ENCODE measurements at places on chromosomes 2 and 18.

GRCh38 chr18:23617412-23618014 is 31.2 kb upstream of the NPC1 start:
- DNase-seq, result no peak

DNA sequence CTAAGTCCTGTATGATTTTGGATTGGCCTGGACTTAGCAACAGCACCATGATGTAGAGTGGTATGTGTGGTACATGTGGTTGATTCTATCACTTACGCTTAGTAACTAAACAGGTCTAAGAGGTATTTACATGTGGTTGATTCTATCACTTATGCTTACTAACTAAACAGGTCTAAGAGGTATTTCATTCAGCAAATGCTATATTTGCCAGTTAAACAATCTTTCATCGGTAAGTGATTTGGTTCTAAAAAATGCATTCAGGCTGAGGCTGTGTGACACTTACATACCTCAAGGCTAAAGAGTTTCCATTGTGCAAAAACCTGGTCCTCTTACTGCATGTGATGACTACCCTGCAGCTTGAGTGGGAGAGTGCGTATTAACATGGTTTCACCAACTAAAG is 13.1 kb downstream of the EIF4E2 start:
- no peak for DNase-seq

DNA sequence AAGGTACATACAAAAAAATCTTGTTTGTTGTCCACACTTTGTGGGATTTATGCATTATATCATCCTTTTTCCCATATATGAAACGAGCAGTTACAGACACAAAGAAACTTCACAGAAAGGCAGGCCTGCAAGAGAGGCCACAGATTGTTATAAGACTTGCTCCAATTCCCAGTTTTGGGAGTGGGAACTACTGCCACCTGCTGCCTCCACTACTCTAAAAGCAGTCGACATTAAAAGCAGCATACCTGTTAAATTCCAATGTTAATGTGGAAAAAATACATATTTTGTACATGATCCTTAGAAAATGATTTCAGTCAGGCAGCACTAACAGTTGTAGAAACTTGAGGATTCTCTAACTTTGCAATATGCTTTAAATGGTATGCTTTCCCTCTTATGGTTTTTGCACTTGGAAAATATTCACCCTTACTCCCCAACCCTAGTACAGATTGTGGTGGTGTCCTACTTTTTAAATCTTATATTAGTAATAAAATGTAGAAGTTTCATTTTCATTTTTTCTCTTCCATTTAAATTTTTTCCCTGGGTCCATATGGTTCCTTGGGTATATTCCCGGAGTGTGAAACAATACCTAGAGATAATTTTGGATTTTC is 37.9 kb downstream of the SLC38A11 start:
- DNase-seq, result no peak

- DNase-seq, result no peak
These were observed 475.8 kb downstream of the ZNF804A start for GRCh38 chr2:185074156-185074555.

DNA sequence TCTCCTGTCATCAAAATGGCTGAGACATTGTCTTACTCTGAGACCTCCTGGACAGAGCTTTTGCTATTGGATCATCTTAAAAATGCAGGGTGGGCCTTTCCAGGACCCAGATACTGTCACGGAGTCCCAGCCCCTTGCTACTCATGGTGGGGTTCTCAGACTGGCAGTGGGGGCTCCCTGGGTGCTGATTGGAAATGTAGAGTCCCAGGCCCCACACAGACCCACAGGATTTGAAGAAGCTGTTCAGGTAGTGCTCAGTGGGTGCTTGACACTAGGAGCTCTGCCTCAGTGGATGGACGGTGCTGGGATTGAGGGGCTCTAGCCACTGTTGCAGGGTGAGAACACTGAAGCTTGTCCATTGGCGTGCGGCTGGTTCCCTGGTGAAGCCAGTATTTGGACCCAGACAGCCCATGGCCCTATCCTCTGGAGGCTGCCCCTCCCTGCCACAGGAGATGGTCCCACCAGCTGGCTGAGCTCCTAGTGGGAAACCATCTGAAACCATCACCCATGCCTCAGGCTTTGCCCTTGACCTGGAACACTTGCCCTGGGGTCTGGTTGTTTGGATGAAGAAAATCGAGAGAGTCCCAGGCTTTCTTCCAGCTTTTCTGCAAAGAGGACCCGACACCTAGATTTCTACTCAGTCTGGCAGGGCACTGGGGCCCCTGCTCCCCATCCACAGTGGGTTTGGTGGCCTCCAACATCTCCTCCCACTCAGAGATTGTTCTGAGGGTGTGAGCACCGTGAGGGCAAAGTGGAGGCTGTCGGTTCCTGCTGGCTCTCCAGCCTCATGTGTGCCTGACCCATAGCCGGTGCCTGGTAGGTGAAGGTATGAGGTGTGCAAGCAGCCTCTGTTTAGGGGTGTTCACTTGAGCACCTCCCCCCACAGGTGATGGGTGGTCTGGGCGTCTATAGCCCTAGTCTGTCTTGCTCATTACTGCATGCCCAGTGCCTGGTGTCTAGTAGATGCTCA is 30.1 kb downstream of the MROH2A start:
- no peak for DNase-seq

GRCh38 chr2:200184748-200185627 is 121.5 kb upstream of the SPATS2L start:
- DNase-seq, result no peak

DNA sequence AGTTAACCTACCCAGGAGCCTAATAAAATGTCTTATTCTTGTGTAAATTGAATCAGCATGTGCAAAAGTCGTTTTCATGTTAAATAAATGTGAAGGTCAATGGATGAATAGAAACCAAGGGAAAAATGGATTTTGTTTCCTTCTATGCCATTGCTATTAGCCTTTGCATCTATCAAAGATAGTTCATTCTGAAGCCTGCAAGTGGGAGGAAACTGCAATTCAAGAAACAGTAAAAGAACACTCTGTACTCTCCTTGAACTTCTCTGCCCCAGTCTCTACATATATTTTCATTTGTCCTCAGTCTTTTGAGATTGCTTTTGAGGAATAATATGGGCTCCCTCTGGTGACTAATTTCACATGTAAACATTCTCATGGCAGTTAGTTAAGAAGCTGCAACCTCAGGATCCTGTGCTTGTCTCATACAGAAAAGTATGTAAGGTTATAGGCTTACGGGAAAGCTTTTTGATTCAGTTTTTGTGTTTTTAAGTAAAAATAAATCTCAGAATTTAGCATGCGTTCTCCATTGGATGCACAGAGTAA is 1590.0 kb upstream of the LRRTM1 start:
- DNase-seq, result no peak

- no peak for DNase-seq
These were observed 530 bp downstream of the GALNT1 start for GRCh38 chr18:35581898-35582641.

GRCh38 chr18:29160170-29160569 is 983.2 kb upstream of the CDH2 start:
- DNase-seq, result no peak

- DNase-seq, result no peak
These were observed 107.6 kb upstream of the MSH2 start for GRCh38 chr2:47295131-47295980.

DNA sequence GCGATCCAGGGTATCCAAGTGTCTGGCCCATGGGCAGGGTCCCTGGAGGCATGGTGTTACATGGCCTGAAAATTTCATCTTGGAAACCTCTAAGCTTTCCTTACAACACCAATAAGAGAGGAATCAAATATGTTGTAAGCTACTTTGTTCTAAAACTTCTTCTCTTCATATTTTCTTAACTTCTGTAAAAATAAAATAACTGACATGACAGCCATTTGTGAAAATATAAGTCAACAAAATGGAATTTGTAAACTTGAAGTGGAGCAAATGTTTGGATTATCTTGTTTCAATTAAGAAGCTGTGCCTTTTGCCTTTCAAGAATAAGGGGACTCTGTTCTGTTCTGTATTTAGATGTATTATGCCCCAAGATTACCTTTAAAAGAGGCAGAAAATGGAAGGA is 319.7 kb downstream of the LPIN1 start:
- DNase-seq, result no peak

- DNase-seq, result no peak
These were observed 60.0 kb downstream of the MAPK4 start for GRCh38 chr18:50619861-50620275.

DNA sequence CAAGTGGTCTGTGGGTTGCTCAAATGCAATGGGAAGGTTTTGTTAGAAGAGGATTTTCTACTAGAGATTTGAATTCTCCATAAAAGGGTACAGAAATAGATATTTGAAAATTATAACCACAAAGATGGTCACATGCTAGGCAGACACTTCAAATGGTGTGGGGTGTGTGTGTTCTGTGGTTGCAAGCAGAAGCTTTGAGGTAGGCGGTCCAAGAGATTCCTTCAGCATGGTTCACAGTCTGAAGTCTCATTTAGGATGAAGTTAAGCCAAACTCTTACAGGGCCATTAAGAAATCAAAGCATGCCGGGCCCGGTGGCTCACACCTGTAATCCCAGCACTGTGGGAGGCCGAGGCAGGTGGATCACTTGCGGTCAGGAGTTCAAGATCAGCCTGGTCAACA is 38.3 kb upstream of the RMDN2 start:
- DNase-seq, result no peak

- DNase-seq, result no peak
These were observed 97.7 kb upstream of the CAB39 start for GRCh38 chr2:230614913-230615332.

GRCh38 chr18:12474876-12475275 is 67.1 kb downstream of the PRELID3A start:
- no peak for DNase-seq

- no peak for DNase-seq
These were observed 1203.8 kb upstream of the PIK3C3 start for GRCh38 chr18:40751186-40751585.

DNA sequence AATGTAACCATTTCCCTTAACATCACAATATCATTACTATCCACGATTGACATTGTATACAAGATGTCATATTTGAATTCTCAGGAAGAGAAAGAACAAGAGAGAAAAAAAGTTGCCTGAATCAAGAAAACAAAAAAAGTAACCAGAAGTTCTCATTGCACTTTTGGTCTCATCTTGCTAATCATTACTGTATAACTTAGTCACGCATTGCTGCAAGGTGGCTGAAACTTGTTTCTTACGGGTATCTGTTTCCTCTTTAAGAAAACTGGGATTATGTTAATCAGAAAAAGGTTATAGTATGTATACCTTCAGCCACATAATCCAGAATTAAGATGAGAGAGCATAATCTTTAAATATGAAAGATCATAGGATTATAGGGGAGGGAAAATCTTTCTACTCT is 639.7 kb upstream of the SYT4 start:
- DNase-seq, result no peak

DNA sequence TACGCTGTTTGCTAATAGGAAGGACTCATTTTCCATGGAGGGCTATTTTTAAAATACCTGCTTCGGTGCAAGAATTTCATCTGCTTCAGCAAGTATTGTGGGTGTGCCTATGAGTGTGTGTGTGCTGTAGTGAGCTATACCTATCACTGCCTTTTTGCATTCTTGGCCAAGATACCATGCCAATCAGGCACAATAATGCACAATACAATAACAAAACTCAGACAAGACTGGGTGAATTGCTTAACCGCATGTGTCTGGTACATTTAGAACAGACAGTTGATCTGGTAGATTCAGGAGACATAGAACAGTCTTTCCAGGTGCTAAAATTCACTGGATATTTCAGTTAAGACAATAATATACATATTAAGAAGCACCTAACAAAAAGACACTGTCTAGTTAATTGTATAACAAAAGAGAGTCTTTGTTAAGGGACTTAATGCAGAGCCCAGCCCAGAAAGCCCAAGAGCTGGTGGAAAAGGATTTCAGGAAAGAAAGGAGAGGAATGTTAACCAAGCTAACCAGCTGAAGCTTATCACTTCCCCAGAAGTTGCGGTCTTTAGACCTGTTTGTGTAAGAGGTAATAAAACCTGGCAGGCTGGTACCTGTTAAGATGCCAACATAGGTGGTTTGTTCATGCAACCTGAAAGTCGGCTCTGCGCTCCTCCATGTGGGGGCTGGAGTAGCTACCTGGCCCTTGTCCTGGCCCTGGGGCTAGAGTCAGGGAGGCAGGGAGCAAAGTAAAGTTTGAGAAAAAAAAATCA is 153.3 kb upstream of the RBMS1 start:
- no peak for DNase-seq

All from T-helper 9 cell (primary cell).